ENCODE measurements at places on chromosomes 5 and 9.

DNA sequence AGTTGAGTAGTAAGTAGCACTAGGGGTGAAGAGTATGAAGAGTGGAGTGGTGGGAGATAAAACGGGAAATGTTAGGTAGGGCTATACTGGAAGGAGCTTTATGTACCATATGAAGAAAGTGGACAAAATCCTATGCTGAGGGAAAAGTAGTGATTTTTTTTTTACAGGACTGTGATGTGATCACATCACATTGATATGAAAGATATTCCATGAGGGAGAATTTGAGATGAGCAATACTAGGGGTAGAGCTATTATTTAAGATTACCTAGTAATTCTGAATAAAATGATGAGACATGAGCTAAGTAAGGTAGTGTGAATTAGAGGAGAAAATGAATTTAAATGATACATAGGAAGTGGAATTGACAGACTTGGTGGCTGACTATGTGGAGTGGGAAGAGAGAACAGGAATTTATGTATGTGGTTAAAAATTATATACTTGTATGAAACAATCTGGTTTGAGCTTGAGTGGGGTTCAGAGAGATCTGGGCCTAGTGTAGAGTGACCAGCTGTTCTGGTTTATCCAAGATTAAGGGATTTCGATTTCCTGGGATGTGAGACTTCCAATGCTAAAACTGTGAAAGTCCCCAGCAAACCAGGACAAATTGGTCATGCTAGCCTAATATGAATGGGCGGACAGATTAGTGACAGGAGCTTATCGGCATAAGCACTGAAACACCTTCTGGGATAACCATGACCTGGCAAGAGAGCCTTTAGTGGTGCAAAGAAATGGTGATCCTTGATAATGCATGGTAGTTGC lies 29.3 kb upstream of the STOM start:
- DNase-seq, result peak; percentile 20

DNA sequence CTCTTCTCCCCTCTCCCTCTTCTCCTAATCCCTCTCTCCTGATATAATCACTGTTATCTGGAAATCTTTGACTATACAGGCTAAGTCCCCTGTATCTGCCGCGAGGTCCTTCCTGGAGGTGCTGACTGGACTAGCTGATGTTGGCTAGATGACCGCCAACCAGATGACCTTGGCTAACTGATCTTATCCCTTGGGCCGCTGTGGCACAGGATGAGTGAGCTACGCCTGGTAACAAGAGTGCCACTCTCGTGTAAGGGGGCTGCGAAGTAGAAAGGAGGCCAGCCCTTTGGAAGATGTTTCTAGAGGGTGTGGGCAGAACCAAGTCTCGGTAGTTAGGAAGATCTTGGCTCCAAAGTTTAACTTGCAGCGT lies 345 bp upstream of the PRRC1 start:
- DNase-seq, result no peak

GRCh38 chr5:128538250-128539037 lies 399 bp upstream of the FBN2 start:
- peak; percentile 97 for DNase-seq

DNA sequence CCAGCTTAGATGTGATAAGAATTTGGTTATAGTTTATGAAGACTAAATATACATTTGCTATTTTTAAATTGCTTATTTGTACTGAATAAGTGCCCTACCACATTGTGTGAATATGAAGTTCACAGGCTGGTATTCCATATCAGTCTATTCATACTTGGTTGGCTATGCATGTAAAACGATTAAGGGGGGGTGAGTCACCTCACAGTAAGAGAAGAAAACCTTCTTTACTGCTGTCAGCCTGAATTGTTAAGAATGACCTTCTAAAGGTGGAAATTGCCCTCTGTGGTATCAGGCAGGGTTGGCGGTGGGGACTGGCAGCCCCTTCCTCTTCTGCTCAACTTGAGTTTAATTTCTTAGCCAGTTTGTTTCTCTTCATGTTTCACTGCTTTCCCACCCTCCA lies 127.0 kb upstream of the RPS23 start:
- no peak for DNase-seq

DNA sequence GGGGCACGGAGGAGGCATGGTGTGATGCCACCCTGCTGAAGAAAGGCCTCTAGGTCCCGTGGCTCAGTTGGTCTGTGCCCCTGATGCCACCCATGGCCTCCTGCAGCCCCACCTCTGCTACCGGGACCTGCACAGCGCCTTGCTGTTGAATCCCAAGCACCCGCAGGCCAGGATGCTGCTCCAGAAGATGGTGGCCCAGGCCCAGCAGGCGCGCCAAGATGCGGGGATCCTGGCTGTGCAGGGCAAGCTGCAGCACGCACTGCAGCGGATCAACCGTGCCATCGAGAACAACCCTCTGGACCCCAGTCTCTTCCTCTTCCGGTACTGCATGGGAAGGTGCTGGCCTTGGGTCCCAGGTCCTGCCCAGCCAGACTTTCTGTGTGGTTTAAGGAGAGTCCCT lies 7.1 kb downstream of the TTC16 start:
- no peak for DNase-seq

GRCh38 chr9:136626066-136626725 lies 36.5 kb upstream of the EGFL7 start:
- no peak for DNase-seq

- no peak for DNase-seq
Measured at GRCh38 chr9:137522746-137523455, 27.3 kb downstream of the PNPLA7 start.

DNA sequence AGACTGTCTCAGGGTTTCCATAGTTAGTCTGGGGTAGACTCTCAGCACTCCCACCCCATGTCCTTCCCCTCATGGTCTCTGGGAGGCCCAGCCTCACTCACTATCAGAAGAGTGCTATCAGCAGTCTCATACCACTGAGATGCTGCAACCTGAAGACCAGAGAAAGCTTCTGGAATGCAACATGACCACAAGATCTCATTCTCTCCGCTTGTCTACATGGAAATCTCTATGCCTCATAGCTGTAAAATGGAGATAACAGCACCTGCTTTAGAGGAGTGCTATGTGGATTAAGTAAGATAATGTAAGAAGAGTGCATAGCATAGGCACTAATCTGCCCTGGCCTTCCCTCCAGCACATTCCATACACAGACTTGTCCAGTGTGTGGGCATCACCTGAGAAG lies 47.0 kb upstream of the ZNF169 start:
- DNase-seq, result no peak

DNA sequence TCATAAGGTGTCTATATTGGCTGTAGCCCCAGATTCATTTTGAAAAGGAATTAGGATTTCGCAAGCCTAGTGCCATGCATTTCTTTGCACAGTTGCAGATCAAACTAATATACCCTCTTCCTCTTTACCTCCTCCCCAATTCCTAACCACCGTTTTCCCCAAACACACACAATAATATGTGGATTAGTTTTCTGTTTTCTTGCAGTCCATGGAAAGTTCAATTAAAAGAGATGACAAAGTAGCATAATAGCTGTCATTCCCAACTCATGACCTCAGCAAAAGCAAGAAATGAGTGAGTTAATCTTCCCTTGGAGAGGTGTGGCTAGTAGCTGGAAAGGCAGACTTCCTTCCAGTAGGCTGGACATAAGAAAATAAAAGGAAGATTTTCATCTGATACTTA lies 349.1 kb downstream of the TMEM232 start:
- peak; percentile 21 for DNase-seq

DNA sequence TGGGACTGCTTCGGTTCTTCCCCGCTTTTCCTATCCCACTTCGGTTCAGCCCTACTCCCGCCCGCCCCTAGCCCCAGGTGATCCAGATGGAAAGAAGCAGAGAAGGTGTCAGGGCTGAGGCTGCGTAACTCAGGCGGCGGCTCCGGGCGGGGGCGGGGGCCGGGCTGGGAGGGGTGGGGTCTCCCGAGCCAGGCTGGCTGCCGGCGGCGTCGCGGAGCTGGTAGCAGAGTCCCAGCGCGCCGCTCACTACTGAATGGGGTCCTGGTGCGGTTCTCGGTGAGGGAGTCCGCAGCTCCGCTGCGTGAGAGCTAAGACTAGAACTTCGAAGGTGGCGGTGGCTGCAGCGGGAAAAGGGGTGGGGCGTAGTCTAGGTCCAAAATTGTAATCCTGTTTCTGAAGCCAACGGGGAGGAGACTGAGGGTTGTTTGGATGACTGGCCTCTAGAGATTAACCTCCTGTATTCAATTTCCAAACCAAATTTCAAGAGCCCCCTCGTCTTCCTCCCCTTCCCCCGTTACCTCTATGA lies 1.4 kb downstream of the PRR16 start:
- peak; percentile 70 for DNase-seq

DNA sequence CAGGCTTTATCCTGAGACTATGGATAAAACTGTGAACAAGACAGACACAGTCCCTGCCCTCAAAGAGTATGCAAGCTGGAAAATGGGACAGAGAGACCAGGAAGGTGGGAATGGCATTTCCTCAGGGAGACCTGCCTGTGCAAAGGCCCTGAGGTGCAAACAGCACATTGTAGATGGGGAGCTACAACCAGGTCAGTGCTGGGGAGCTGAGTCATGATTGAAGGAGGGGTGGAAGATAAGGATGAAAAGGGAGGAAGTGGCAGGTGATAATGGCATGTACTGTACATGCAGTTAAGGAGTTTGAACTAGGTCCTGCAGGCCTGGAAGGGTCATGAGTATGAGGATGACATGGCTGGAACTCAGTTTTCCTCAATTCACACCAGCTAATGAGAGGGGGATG lies 75.5 kb upstream of the BOD1 start:
- DNase-seq, result no peak

DNA sequence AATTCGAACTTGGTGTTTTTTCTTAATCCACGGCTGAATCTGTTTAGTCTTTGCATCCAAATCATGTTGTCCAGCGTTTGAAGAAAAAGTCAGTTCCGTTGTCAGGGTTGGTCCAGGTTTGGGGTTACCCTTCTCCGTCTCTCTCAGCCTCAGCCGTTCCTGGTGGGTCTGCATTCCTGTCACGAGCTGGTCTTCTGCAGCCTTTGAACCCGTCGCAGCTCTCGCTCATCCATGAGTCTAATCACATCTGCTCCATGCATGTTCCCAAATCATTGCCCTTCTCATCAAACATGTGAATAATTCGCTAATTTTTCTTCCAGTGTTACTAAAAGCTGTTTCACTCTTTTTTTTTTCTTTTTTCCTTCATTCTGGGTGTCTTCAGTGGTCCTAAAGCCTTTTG lies 39.0 kb upstream of the EXOC3 start:
- DNase-seq, result no peak

DNA sequence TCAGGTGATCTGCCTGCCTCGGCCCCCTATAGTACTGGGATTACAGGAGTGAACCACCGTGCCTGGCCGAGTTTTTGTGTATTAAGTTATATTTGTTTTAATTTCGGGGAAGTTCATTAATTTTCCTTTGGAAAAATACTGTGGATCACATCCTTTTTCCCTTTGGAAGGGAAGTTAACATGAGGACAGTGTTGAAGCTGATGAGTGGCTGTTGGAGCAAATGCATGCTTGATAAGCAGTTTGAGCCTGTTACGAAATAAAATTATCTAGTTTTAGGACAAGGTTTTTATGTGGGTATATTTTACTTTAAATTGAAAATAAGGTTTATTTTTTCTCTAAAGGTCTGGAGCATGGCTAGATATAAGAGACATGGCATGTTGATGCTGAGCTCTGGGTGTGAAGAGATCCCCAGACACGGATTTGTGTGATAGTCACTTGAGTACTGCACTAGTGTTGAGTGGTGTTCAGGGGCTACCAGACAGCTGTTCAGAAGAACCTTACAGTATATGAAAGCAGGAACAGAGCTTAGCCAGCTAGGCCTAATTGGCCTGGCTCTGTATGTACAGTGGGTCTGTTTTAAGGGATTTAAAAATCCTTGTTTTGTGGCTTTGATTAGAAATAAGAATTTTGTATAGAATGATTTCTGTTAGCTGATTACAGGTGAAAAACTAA lies 17.4 kb downstream of the LMNB1 start:
- no peak for DNase-seq

GRCh38 chr5:7517006-7517405 lies 121.1 kb downstream of the ADCY2 start:
- no peak for DNase-seq

DNA sequence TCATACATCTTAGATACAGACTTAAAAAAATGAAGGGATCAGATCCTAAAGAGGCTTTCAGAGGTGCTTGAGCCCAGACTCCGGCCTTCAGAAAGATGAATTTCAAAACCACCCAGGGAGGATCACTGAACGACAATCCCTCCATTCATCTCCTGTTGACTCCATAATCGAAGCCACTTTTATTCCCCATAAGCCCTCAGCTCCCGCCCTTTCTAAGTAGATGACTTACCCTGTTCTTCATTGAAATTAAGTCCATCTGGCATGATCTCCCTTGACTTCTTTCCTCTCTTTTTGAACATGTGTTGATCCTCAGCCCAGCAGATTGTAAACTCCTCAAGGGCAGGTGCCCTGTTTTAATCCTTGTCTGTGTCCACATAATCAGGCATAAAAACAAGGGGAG lies 50.8 kb upstream of the ASTN2 start:
- no peak for DNase-seq

GRCh38 chr9:117046666-117047327 lies 359.7 kb downstream of the TRIM32 start:
- DNase-seq, result peak; percentile 23

DNA sequence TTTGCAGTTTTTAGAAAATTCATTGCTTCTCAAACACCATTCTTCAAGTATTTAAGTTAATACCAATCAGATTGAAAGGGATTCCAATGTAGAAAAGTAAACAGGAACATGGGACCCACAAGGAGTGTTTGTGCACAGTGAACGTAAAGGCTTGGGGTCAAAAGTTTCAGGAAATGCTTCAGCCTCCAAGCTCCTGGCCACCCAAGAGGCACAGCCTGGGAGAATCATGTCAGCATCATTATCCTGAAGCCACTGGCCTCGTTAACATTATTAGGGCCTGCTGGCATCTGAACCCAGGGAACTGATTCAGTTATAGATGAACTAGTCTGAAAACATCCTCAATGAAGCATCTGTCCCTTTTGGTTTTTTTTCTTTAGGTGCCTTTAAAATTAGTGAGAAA lies 122.9 kb downstream of the NXNL2 start:
- no peak for DNase-seq

GRCh38 chr5:139764886-139765408 lies 30.7 kb upstream of the PSD2 start:
- no peak for DNase-seq

DNA sequence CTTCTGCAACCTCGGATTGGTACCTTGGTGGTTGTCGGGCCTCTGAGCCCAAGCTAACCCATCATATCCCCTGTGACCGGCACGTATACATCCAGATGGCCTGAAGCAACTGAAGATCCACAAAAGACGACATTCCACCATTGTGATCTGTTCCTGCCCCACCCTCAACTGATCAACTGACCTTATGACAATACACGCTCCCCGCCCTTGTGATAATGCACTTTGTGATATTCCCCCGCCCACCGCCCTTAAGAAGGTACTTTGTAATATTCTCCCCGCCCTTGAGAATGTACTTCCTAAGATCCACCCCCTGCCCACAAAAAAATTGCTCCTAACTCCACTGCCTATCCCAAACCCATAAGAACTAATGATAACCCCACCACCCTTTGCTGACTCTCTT lies 16.5 kb upstream of the TOR1B start:
- no peak for DNase-seq
